AG04449 (cell line): ENCODE measurements at places on chromosomes 2 and 18.
A peak's percentile ranks its signal among the peaks of the same experiment; 100 is the strongest.

DNA sequence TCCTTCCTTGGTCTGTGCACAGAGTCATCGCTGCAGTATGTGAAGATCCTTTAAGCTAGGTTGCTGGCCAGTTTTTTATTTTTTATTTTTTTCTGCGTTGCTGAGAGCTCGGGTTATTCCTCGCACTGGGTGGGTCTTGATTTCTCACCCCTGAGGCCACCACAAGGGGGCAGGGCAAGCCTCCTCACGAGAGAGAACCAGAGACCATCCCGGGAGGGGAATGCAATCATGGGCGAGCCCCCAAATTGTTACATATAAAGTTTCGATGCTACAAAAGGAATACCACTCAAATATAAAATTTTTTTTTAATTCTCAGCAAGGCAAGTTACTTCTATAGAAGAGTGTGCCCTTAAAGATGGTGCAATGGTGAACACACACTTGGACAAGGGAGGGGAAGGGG is 24.9 kb downstream of the HTR2B start:
- no peak for DNase-seq

DNA sequence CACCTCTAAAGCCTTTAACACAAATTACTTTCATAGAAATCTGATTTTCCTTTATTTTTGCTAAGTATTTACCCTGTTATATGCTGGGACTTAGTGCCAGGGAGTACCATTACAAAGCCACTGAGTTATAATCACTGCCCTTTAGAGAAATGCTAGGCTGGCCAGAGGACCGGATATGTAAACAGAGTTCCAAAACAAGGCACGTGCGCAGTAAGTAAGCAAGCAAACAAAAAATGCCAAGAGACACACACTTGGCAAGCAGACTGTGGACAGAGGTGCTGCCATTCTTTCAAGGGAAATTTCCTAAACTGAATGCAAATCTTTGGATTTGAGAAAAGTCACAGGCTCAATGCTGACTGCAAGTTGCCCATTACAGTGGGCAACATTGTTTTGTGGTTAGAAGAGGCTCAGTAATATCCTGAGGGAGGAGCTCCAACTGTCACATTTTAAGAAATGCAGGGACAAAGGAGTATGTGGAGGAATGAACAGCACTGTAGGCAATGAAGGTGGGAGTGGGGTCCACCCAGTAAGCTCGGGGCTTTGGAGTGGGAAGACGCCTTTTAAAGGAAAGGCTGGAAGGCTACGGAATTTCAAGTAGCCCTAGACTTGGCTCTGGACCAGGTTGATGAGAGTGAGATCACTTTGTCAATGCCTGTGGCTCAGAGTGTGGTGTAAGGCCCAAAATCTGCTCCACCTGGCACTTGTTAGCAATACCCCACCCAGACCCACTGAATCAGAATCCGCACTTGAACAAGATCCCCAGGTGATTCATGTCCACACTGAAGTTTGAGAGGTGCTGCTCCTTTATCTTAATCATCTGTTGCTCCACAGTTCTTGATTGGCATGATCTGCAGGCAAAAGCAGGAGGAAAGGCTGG is 2.1 kb upstream of the PARD6G start:
- no peak for DNase-seq

DNA sequence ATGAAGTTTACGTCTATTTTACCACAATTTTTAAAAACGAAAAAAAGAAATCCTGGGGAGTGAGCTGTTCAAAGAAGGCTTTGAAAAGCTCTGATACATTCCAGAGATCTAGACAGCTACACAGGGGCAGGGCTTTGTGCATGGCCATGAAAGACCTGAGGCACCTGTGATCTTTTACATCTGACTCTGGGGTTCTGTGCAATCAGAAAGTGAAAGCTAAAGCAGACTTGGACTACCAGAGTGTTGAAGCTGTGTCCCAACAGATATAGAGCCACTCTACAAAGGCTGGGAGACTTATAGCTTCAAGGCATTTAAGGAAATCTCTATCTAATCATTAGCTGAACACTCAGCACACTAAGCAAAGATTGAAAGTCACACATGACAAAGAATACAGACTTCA is 34.1 kb downstream of the PARD6G start:
- DNase-seq, result no peak

DNA sequence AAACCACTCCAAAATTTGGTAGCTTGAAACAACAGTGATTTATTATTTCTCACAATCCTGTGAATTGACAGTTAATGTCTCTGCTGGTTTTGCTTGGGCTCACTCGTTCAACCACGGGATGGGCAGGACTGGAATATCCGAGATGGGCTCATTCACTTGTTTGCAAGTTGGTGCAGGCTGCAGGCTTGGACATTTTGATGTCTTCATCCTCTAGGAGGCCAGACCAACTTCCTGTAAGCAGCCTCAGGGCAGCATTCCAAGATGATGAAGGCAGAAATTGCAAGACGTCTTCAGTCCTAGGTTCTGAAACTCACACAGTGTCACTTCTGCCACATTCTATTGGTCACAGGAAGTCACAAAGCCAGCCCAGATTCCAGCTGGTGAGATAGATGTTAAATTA is 47.1 kb downstream of the GPR39 start:
- DNase-seq, result no peak

DNA sequence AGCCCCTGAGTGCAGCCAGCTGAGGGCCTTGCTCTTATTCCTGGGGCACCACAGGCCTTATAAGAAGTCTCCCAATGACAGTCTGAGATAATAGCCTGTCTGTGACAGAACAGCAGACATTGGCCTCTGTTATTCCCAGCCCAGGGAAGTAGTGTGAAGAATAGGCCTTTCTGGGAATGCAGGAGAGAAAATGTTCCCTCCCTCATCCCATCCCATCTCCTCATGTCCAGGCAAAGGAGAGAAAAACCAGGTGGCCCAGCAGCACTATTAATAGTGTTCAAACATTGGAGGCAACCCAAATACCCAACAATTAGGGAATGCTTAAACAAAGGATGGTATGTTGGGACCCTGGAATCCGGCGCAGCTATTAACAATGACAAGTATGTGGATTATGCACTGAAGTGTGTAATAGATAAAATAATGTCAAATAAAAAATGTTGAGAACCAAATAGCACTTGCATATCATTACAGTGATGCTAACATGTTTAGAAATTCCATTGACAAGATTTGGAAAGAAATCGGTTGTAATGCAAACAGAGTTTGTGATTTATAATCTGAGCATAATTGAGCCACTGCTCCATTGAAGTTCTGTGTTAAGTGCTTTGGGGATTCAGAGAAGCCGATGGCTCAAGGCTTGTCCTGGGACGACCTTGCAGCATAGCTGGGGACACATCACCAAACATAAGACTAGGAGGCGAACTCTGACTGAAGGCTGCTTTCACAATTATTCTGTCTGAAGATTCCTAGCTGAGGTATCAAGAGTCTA is 69.3 kb downstream of the LBH start:
- DNase-seq, result peak; percentile 97

DNA sequence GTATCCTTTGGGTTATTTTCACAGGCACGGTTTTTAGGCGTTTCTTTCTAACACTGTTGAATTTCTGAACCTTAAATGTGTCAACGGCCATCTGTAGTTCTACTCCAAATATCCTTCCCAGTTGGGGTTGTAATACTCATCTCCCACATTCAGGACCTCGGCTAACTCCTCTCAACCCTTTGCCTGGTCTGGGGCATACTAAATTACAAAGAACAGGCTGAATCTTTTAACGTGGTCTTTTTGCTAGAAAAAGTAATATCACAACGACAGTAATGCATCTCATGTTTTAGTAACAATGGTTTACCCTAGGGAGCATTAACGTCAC is 2.1 kb downstream of the RPRM start:
- no peak for DNase-seq

DNA sequence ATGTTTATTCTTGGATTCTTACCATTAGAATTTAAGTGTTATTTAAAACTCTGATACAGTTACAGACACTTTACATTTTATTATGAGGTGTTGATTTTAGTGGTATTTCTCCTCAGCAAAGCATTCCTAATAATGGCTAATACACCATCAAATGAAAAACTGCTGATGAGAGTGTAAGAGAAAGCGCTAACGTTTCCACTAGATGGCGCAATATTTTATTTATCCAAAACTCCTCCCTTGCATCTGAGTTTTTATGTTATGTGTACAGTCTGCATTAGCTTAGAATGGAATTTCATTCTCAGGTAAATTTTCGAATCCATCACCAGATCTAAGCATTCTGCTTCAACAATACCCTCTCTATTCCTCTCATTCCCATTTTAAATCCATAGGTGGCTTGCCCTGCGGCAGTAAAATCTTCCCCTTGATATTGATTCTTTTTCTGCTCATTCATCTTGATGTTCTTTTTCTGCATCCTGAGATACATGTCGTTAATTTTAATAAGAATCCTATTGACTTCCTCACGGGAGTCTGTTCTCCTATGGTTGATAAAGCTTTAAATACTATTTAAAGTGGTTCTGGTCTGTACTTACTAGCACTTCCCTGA is 53.9 kb downstream of the PRKRA start:
- DNase-seq, result no peak

- DNase-seq, result no peak
Observed at GRCh38 chr18:48581206-48581605, 42.4 kb downstream of the CTIF start.

- DNase-seq, result no peak
Observed at GRCh38 chr18:51279367-51279984, 82.0 kb upstream of the MEX3C start.

DNA sequence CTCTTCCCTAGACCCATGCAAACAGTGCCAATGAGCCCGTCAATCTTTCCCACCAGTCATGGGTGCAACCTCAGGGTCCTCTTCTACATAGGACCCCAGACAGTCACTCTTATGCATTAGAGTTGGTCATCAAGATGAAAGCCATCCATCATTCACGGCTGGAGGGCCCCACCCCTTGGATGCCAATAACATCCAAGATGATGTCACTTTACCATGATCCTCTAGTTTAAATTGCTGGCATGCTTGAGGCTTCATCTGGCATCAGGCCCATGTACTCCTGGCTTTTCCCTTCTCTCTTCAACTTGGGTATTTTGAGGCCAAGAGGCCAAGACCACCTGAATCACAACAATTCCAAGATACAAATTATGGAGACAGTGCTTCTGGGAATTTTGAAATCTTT is 91.1 kb upstream of the MAPK4 start:
- no peak for DNase-seq

DNA sequence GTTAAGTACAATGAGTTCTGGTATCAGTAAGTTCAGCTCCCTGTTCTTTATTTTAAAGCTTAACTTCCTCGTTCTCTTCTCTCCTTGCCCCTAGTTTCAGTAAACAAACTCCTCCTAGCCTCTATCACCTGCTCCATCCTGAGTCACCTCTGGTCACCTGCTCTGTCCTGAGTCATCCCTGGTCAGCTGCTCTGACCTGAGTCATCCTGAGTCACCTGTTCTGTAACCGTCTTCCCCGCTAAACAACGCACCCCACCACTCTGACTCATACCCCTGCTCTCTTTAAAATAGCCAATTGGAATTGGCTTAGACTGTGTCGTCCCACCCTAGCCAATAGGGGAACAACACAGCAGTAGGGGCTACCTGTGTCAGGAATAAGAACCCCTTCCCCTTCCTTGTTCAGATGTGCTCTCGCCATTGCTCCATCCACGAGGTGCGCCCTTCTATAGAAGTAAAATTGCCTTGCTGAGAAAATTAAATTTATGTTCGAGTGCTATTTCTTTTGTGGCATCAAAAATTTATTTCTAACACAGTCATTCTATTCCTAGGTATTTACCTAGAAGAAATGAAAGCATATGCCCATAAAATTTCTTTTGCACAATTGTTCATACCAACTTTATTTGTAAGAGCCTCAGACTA is 24.9 kb upstream of the RMND5A start:
- no peak for DNase-seq

- DNase-seq, result no peak
Observed at GRCh38 chr2:194020155-194020554, 1636.9 kb upstream of the SLC39A10 start.
